ENCODE measurements at places on chromosomes 16 and 17.

DNA sequence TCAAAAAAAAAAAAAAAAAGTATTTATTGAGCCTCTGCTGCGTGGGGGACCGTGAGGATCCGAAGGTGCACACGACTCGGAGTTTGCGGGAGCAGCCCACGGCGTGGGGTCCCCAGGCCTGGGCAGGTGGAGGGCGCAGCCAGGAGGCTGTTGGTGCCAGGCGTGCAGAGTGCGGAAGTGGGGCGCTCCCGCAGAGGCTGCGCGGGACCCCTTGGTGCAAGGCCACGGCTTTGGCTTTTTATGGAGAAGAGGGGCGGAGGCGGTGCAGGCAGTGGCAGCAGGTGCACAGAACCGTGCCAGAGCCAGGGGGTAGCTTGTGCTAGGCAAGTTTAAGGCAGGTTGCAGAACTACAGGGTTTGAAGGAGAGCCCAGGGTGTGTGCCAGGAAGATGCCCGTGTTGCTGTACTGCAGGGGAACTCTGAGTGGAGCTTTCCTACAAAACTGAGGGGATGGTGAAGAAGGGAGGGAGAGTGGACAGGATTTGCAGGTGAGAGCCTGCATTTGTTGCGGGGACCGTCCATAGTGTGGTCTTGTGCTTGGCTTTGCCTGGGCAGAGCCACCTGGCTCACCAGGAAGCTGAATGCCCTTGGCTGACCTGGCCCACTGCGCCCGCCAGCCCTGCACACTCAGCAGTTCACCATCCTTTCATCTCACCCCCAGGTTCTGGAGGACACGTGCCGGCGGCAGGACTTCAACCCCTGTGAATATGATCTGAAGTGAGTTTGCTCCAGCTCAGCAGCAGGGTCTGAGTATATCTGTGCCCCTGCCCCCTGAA is 1.3 kb downstream of the ASPSCR1 start:
- DNase-seq = no peak

- DNase-seq = no peak
These were observed 252.7 kb upstream of the SDK2 start for GRCh38 chr17:73896966-73897365.

DNA sequence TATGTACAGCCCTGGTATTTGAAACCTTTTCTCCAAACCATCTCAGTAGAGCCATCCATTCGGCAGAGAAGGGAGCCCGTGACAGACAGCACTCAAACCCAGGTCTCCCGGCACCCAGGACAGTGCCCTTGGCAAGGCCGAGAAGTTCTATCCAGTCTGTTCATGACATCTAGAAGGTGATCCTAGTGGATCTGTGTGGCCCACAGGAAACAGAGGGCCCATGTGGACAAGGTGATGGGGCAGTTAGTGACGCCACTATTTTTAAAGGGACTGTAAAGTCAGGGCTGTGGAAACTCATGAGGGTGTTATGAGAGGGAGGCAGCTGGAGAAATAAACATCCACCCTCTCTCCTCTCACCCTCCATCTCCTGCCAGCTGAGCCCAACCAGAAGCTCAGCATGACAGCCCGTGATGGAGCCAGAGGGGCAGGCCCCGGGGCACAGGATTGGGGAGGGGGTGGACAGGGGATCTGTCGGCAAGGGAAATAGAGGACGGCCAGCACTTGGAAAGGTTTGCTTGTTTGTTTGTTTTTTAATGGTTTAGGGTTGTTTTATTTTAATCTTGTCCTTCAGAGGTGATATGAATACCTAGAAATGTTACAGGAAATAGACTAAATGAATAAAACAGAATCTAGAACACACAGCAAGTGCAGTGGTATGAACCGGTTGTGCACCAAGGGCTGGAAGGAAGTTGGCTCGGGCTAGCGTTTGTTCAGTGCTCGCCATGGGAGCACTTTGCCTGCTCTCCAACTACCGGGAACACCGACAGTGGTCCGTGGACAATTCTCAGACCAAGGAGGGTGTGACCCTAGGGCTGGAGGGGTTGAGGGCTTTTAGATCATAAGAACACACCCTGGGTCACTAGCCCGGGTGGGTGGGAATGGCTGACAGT is 17.1 kb downstream of the MYLK3 start:
- no peak for DNase-seq

- no peak for DNase-seq
These were observed 75.4 kb downstream of the HLF start for GRCh38 chr17:55340176-55340575.

DNA sequence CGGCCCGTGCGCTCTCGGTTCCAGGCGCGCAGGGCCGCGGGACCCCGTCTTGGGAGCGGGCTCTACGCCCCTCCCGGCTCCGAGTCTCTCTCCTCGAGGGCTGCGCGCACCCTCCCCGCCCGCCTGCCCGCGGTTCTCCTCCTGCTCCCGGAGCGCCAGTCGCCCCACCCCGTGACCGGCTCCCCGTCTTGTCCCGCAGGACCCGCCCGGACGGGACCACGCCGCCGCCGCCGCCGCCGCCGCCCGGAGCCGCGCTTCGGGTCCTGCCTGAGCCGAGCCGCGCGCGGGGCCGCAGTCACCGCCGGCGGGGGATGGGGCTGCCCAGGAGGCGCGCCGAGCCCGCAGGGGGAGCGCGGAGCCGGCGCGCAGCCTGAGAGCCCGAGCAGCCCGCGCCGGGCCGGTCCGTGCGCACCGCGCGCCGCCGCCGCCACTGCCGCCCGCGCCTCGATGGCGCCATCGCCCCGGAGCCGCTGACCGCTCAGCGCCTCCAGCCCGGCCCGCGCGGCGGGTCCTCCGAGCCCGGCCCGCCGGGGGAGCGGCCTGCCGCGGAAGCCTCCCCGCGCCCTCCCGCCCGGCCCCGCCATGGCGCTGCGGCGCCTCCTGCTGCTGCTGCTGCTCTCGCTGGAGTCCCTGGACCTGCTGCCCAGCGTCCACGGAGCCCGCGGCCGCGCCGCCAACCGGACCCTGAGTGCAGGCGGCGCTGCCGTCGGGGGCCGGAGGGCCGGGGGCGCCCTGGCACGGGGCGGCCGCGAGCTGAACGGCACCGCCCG is at the start of gene SHISA6:
SHISA6 (plus strand) TSS at position 373 of the 770 bp plus-strand sequence.
- DNase-seq = no peak
